NCI-H1436 treated with DMSO at 0.1 percent for 48 hours (cell line): ENCODE measurements at places on chromosomes 16 and 17.

DNA sequence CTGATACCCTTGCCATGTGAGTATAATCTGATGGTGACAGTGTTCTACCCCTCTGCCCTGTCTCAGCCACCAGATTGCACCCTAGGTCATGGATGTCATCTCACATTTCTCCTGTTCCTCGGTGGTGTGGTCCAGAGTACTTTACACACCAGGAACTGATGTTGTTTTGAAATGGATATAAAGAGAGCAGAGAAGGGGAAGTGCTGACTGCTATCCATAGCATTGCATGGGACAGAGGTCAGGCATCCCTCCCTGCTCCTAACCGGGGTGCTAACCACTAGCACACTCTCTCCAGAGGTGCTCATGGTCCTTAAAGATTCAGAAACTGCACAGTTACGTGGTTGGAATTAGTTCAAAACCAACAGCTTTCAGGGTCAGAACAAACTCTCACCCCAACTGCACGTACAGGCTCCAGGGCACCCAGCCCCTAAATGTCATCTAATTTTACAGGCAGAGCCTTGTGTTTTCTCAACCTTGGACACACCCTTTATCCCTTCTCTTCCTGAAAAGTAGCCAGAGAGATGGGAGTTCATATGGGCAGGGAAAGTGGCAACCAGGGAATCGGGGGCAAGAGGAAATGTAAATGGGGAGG lies 16.3 kb downstream of the TTLL6 start:
- DNase-seq = no peak

- no peak for DNase-seq
Observed at GRCh38 chr17:29331708-29332085, 37.7 kb upstream of the NUFIP2 start.

GRCh38 chr17:17035920-17036523 lies 6.2 kb upstream of the MPRIP start:
- DNase-seq = no peak

DNA sequence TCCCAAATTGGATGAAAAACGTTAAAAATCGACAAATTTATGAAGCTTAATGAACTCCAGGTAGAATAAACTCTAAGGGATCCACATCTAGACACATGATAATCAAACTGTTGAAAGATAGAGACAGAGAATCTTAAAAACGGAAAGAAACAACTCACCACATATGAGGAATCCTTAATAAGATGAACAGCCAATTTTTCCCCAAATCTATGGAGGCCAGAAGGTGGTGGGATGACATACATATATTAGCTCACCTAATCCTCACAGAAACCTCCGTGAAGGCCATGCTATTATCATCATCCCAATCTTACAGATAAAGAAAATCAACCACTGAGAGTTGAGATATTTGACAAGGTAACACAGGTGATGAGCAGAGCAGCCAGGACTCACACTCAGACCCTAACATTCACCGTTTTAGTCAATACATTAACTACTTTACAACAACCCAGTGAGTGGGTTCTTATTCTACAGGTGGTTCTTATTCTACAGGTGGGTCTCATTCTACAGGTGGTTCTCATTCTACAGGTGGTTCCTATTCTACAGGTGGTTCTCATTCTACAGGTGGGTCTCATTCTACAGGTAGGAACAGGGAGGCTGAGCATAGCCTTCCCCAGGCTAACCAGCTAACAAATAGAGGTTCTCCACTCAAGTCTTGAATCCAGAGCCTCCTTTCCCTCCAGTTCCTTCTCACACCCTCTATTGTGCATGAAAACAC lies 4.8 kb downstream of the CACNG1 start:
- DNase-seq = no peak

DNA sequence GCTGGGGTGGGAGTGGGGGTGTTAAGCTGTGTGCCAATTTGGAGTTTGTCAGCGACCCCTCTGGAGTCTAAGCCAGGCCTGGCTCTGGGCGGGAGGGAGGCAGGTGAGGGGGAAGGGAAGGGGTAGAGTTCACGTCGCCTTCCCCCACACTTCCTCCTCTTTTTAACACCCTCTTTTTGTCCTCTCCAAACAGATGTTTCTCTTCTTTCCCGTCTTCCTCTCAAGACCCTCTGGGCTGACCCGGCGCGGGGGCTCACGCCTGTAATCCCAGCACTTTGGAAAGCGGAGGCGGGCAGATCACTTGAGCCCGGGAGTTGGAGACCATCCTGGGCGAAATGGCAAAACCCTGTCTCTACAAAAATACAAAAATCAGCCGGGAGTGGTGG lies 3.3 kb downstream of the HOXB1 start:
- DNase-seq = no peak

DNA sequence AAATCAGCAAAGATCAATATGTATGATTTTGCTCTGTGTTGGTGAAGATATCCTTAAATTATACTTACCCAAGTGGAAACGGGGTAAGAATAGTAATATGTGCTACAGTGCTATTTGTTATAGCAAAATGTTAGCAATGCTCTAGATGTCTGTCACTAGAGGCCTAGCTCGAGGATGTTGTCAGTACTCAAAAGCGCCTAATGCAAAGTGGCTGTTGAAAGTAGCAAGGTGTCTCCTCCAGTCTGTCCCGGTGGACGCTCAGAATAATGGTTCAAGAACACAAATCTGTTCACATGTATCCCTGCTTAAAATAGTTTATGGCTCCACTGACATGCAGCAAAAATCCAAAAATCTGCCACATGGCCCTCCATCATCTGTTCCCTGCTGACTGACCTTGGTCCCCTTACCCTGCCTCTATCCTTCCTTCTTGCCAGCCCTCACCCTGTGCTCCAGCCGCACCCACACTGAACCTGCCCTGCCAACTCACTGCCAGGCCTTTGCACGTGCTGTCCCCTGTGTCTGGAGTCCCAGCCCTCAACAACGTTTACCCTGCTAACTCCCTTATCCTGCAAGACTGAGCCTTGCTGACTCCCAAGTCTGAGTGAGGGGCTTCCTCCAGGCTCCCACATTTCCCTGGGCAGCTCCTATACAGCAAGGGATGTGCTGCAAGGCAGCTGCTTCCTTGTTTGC lies 9.6 kb upstream of the RNF112 start:
- DNase-seq = no peak

- no peak for DNase-seq
Observed at GRCh38 chr17:64051153-64051552, 30.7 kb upstream of the ICAM2 start.

GRCh38 chr17:73733517-73733916 lies 89.3 kb upstream of the SDK2 start:
- no peak for DNase-seq
